ENCODE measurements at places on chromosomes 16 and 17.

DNA sequence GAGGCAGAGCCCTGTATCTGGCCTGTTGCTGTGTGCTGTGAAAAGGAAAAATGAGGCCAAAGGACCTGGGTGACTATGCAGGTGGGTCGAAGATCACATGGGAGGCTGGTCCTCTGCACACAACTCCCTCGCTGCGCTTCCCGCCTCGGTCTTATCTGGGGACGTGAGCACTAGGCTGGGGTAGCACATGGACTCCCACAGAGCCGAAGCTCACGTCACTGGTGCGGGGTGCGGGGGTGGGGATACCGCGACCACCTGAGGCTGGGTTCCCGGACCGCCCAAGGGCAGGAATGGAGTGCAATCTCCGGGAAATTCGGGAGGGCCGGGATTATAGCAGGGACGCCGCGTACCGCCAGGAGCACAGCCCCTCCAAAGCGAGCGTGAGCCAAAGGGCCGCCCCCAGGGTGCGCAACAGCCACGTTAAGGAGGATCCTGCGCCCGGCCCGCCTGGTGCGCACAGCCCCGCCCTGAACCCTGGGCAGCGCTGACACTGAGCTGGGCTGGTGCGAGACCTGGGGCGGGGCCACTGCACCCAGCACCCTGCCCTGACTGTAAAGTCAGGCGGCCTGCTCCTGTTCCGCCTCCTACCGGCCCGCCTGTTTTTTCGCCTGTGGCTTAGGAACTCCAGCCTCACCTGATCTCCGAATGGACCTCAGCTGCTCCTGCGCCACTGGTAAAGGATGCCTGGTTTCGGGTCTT, 4.8 kb downstream of the MT1A start:
- peak; percentile 96 for DNase-seq

GRCh38 chr17:48486557-48486956, 44.3 kb downstream of the HOXB1 start:
- DNase-seq, result no peak

GRCh38 chr16:87675111-87675719, 72.9 kb downstream of the JPH3 start:
- DNase-seq, result no peak

- DNase-seq, result no peak
These were observed 347.1 kb downstream of the SEC14L1 start for GRCh38 chr17:77487677-77488530.
